Caco-2 (cell line): ENCODE measurements at places on chromosomes 2 and 18. TPM values are rescaled to one million over a fixed set of nuclear protein-coding genes. Genes with fewer than 3 reads are reported as not detected.
A peak's percentile ranks its signal among the peaks of the same experiment; 100 is the strongest.

GRCh38 chr18:39660141-39660540 is 2094.5 kb upstream of the CELF4 start:
- H3K36me3 ChIP-seq, result no peaks in the 10 kb centered on the region
- H3K27me3 ChIP-seq, result no peaks in the 10 kb centered on the region
- H3K27ac ChIP-seq, result no peak overlapping the region

GRCh38 chr18:499776-500631 is 497 bp downstream of the COLEC12 start:
- H3K4me1 ChIP-seq, result peaks cover 44% of the 10 kb centered on the region
- H3K27ac ChIP-seq, result peak overlapping the region; percentile 85
- no peaks in the 10 kb centered on the region for H3K36me3 ChIP-seq
- H3K4me3 ChIP-seq, result peak overlapping the region; percentile 37
- DNase-seq, result no peak

FSHR gene
- total RNA-seq, result 0.41 and 1.0 TPM in 2 replicates

DYNAP gene
- not detected in 2 replicates for total RNA-seq

GRCh38 chr2:68870215-68870614 is 982 bp downstream of the BMP10 start:
- no peak overlapping the region for H3K27ac ChIP-seq
- no peaks in the 10 kb centered on the region; the same call in 1 of the 2 replicates for H3K27me3 ChIP-seq
- no peaks in the 10 kb centered on the region for H3K4me1 ChIP-seq
- no peak overlapping the region for H3K4me3 ChIP-seq
- H3K36me3 ChIP-seq, result no peaks in the 10 kb centered on the region
- no peak for DNase-seq

MCEE gene
- total RNA-seq, result 13.7 and 15.6 TPM in 2 replicates

SPEG gene
- 17.2 and 18.6 TPM in 2 replicates for total RNA-seq

- no peak overlapping the region for H3K27ac ChIP-seq
- H3K27me3 ChIP-seq, result no peaks in the 10 kb centered on the region
- H3K4me3 ChIP-seq, result no peak overlapping the region
- H3K4me1 ChIP-seq, result no peaks in the 10 kb centered on the region
- H3K36me3 ChIP-seq, result no peaks in the 10 kb centered on the region
These were observed 49.8 kb upstream of the PLA2R1 start for GRCh38 chr2:160111951-160112798.

STAT4 gene
- 0.19 and 0.48 TPM in 2 replicates for total RNA-seq
